ENCODE measurements at places on chromosomes 7 and 10.
A peak's percentile ranks its signal among the peaks of the same experiment; 100 is the strongest.

- DNase-seq, result no peak
These were observed 135.7 kb upstream of the SAMD8 start for GRCh38 chr10:74975758-74976157.

DNA sequence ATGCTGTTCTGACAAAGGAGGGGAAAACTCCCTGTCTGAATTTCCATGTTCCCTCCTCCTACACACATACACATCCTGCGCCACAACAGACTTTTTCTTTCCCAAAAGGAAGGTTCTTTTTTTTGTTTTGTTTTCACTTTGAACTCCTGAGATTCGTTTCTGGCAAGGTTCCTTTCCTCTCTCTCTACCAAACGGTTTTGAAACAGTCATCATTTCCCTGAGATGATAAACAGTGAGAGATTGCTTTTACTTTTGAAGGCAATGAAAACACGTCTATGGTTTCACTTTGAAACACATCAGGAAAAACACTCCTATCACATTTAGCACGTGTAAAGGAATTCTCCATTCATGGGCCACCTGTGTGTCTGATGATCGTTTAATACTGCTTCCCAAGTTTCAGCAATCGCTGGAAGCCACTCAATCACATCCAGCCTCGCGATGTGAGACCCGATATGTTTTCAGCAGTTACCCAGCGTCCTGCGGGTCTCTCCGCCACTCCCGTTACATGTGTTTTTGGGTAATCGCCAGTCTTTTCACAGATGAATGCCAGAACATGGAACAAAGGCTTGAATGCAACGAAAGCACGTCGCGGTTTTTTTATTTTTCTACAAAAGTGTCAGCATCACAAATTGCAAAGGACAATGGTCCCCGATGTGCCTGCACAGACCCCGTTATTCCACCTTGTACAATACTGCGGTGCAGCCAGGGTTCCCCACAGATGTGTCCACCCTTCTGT, 62.8 kb upstream of the CUX1 start:
- no peak for DNase-seq

DNA sequence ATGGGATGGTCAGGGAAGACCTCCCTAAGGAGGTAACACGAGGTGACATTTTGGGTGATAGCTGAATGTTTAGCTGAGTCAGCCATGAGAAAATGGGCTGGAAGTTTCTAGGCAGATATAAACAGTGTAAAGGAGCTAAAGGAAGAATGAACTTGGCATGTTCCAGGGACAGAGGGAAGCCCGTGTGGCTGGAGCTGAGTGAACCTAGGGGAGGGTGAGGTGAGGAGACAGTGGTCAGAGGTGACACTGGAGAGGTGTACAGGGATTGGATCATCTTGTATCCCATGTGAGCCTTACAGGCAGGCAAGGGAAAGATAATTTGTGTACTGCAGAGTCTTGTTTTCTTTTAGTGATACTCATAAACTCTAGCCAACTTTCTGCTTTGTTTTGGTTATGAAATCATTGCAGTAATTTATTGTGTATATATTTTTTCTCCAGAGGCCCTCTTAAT, 1.8 kb downstream of the STARD3NL start:
- DNase-seq, result no peak

- DNase-seq, result no peak
These were observed 846 bp downstream of the DNAJC1 start for GRCh38 chr10:22002591-22003176.

- no peak for DNase-seq
These were observed 208.5 kb downstream of the TRIL start for GRCh38 chr7:28749638-28750037.

- DNase-seq, result no peak
These were observed 4.3 kb upstream of the CHCHD2 start for GRCh38 chr7:56110611-56111010.

DNA sequence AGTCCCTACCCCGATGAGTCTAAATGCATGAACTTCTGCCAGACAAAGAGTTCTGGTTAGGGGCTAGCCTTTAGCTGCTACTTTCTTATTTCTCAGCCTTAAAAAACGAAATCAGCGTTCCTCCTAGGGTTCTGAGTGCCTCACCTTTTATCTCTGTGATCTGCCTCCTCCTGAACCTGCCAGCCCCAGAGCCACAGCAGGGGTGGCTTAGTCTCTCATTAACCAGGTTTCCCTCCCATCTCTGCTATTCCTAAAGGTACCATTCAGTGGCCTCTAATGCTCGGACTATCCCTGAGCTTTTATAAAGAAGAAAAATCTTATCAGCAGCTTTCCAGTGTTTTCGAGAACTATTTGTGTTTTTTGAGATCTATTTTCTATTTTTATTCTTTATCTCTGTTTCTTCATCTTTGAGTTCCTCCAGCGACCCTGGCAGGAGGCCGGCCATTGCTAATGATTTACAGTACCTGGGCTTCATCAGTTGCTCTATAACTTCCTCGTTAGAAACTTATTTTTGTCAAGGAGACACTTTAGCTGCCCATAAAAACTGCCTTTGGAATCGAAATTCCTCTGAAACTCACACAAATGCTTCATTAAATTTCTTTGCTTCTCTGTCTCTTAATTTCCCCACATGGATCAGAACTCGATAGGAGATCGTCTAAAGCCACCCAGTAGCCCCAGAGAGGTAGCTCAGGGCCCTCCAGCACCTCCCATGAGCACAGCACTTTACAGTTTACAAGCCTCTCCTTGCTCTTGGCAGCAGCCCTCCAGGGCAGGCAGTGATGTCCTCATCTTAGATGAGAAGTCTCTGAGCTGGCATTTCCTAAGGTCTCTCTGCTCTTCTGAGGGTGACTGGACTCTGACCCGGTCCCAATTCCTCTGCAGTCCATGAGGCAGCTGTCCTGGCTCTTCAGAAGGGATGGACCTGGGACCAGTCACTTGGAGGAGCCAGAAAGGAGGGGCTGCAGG, 149.1 kb downstream of the EBF3 start:
- DNase-seq, result no peak

GRCh38 chr10:10138685-10139084, 879.0 kb upstream of the CELF2 start:
- DNase-seq, result no peak

DNA sequence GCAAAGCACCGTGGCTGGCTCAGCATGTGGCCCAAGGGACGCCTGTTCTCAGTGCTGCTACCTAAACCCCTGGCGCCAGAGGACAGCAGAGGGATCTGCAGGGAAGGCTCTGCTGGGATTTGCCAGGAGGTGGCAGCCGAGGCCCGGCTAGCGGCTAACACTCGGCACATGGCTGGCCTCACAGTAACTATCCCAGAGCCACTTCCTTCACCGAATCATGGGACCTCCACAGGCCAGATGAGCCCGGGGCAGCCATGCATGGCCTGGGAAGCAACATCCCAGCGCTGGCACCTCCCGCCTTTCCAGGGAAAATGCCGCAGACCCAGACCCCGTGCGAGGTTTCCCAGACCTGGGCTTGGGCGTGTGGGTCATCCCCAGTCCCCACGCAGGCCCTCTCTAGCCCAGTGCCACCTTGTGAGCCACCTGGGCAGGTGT, 36.4 kb downstream of the DPYSL4 start:
- peak; percentile 70 for DNase-seq

GRCh38 chr7:151790095-151790829, 86.7 kb downstream of the PRKAG2 start:
- no peak for DNase-seq

DNA sequence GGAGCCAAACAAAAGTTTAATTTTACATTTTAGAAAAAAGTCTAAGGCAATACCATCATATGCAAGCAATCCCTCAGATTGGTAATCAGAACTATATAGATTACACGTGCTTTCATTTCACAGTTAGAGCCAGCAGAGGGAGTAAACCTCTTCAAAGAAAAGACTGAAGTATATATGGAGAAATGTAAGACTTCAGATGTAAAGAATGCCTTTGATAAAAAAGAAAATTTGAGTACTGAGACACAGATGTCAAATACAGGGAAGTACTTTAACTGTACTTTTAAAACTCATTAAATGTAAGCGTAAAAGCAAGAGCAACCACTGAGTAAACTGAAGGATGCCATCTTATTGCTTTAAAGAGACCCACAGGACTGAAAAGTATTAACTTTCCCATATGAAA, 101.4 kb upstream of the FAM133B start:
- DNase-seq, result peak; percentile 35

GRCh38 chr10:132332433-132332754, 401 bp downstream of the LRRC27 start:
- DNase-seq, result no peak

- DNase-seq, result no peak
These were observed 8.2 kb downstream of the PRXL2A start for GRCh38 chr10:80416479-80417098.

DNA sequence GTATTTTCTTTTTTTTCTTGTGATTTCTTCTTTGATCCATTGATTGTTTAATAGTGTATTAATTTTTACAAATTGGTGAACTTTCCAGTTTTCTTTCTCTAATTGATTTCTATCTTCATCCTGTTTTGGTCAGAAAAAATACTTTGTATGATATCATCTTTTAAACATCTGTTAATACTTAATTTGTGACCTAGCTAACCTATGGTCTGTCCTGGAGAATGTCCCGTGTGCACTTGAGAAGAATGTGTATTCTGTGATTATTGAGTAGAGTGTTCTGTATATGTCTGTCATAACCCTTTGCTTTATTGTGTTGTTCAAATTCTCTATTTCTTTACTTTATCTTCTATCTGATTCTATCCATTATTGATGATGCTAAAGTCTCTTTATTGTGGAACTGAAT, 65.8 kb upstream of the ZEB1 start:
- no peak for DNase-seq

- no peak for DNase-seq
These were observed 12.5 kb upstream of the CDK6 start for GRCh38 chr7:92848851-92849250.

GRCh38 chr7:5872326-5872725, 8.3 kb upstream of the OCM start:
- DNase-seq, result no peak

DNA sequence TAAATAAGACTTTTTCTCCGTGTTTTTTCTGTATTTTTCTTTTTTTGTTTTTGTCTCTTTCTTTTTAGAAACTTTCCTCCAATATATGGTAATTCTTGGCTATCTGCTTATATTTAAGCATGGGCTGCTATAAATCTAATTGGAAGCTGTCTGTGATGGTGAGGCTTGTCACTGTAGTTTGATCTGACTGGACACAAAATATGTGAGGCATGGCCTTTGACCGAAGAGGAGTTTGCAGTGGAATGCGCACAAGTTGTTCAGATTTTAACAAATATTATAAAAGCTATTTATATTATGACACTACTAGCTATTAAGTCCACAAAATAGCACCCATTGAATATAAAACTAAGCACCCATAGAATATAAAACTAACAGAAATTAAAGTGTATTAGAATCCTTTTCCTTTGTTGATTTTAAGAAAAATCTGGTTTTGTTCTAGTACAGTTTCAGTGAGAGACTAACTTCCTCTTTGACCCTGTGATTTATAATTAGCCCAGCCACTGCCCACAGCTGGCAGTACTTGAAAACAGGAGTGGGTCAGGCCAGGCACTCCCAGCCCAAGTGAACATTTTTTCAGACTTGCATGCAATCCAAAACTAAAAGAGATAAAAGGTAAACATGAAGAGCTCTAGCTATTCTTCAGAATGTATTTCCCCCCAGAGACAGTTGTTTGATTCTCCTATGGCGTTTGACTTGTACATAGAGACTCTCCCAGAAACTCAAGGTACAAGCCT, 69.9 kb upstream of the FGL2 start:
- no peak for DNase-seq

All from stimulated activated CD4-positive, alpha-beta T cell treated with anti-CD3 and anti-CD28 coated beads, Interleukin-4, amount 100 ng/mL, for 24 hours (primary cell).